NCI-H1930 (cell line): ENCODE measurements at places on chromosomes 2 and 18.

GRCh38 chr2:127092306-127092705 is 14.6 kb downstream of the BIN1 start:
- no peak for DNase-seq

GRCh38 chr18:70228536-70228935 is 23.0 kb upstream of the RTTN start:
- DNase-seq = no peak

GRCh38 chr2:161402297-161402696 is 13.8 kb upstream of the TBR1 start:
- no peak for DNase-seq

DNA sequence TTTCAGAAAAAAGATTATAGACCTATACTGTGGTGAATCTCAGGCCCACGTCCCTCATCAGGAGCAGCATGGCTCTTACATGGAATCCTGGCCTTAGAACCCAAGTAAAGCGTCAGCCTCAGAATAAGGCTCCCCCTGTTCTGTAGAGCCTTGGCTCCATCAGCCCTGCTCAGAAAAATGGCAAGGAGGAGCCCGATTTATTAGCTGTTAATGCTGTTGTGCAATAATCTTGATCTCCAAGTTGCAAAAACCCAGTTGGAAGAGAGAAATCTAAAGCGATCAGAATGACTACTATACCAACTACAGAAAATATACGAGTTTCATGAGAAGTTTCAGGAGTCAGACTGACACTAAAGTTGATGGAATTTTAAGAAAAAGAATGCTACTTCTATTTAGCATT is 35.6 kb upstream of the CTAGE1 start:
- DNase-seq = no peak

DNA sequence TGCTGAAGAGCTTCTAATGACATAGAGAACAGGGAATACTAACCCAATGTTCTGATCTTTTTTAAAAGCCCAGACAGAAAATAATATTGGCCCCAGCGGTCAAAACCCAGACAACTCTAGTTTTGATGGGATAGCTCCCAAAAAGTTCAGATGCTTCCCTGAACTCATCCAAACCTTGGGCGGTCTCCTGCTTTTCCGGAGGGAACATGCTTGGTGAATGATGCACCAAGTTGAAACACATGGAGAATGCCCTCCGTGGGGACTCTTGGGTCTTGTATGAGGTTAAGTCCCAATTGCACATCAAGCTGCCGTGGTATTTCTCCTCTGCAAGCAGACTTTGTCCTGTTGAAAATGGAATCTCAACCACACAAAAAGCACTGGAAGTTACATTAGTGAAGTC is 120.7 kb upstream of the CTAGE1 start:
- DNase-seq = no peak

- DNase-seq = peak; percentile 27
These were observed 191.0 kb downstream of the GRB14 start for GRCh38 chr2:164430166-164430783.

DNA sequence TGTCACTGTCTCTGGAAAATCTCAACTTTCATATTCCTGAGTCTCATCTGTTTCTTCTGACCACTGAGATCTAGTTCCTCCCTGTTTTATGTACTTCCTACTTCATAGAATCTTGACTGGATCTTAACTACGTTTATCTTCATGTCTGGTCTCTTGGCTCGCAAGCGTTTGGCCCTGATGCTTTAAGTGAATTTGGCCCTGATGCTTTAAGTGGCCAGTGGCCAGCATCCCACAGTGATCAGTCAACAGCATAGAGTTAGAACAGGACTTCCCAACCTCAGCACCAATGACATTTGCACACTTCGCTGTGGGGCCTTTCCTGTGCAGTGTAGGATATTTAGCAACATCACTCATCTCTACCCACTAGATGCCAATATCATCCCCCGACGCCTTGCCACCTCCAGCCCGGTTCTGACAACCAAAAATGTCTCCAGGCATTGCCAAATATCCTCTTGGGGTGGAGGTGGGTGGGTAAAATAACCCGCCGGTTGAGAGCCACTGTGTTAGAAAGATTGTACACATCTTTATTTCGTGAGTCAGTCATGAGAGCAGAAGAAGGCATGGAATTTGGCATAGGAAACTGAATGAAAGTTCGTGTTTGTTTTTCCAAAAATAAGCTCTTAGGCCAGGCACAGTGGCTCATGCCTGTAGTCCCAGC is 12.2 kb downstream of the TM4SF20 start:
- DNase-seq = no peak

- no peak for DNase-seq
These were observed 1736.9 kb upstream of the CELF4 start for GRCh38 chr18:39302481-39302880.

DNA sequence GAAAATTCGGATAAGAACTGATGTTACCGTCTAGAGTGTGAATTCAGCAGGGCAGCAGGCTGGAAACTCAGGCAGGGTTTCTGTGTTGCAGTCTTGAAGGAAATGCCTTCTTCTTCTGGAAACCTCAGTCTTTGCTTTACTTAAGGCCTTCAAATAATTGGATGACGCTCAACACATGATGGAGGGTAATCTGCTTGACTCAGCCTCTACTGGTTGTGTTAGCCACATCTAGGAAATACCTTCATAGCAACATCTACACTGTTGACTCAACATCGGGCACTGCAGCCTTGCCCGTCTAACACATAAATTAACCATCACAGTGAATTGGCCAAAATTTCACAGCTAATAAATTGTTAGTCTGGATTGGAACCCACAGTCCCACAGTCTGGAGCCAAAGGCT is 37.2 kb downstream of the YPEL5 start:
- DNase-seq = no peak

GRCh38 chr2:2260696-2261268 is 70.3 kb downstream of the MYT1L start:
- no peak for DNase-seq

DNA sequence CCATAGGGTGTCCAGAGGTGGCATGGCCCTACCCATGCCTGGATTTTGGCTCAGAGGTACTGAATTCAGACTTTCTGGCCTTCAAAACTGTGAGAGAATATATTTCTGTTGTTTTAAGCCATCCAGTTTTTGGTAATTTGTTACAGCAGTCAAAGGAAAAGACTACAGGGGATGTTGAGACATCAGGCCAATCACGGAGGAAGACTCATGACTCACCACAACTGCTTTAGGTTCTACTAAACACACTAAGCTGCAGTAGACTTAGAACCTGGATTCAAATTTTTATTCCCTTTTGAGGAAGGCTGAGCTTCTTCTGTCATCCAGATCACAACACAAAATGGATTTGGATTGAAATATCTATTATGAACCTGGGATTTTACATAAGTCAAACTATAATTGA is 12.0 kb upstream of the C2orf66 start:
- DNase-seq = no peak

DNA sequence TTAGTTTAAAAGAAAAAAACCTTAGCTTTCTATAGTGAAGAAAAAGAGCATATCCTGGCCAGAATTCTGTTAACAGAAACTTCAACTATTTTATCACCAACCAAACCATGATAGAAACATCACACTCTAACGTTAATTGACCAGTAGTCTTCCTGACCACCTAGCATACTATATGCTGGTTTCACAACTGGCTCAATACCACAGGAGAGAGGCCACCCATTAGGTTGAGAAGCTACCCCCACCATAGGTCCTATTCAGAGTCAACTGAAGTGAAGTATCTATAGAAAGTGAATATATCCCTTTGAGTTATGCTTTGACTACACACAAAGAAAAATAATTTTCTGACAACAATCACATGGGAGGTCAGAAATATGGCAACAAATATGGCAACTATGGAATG is 85.2 kb upstream of the STK17B start:
- no peak for DNase-seq

GRCh38 chr2:207546822-207547221 is 17.1 kb downstream of the CREB1 start:
- no peak for DNase-seq

GRCh38 chr18:70627182-70627802 is 338.4 kb downstream of the SOCS6 start:
- DNase-seq = peak; percentile 4

DNA sequence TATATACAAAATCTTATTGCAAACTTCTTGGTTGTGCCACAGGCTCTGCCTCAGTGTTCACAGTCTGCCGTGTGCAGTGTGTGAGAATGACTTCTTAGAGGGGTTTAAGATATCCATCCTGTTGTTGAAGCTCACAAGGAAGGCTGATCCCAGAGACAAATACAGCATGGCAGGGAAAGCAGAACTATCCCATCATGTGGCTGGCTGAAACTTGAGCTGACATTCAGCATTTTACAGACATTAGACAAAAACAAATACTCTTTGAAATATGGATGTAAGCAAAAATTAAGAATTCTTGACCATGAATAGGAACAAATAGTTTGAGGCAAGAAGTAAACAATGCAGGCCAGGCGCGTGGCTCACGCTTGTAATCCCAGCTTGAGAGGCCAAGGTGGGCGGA is 12.9 kb upstream of the PUM2 start:
- no peak for DNase-seq

DNA sequence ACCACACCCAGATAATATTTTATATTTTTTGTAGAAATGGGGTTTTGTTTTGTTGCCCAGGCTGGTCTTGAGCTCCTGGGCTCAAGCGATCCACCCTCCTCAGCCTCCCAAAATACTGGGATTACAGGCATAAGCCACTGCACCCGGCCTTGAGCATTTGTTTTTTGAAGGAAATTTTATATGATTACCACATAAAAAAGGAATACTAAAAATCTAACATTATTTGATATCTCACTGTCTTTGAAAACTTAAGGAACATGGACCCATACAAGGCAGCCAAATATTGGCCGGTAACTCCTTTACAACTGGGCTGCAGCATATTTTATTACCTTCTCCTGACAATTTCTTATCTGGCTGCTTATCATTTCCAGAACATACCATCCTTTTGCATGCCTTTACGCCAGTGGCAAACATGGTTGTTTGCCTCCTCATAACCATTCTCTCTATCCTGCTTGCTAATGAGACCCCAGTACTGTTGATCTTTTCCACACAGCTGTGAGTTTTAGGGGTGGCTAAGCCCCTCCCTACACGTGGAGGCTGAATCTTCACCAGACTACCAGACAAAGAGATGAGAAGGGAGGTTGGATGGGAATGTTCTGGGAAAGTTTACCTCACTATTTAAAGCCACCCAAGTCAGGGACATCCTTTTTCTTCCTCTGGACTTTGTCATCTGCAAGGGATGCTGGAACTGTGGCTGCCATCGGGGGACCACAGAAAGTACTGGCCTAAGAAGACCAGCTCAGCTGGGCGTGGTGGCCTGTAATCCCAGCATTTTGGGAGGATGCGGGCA is 157.5 kb downstream of the TGIF1 start:
- no peak for DNase-seq

DNA sequence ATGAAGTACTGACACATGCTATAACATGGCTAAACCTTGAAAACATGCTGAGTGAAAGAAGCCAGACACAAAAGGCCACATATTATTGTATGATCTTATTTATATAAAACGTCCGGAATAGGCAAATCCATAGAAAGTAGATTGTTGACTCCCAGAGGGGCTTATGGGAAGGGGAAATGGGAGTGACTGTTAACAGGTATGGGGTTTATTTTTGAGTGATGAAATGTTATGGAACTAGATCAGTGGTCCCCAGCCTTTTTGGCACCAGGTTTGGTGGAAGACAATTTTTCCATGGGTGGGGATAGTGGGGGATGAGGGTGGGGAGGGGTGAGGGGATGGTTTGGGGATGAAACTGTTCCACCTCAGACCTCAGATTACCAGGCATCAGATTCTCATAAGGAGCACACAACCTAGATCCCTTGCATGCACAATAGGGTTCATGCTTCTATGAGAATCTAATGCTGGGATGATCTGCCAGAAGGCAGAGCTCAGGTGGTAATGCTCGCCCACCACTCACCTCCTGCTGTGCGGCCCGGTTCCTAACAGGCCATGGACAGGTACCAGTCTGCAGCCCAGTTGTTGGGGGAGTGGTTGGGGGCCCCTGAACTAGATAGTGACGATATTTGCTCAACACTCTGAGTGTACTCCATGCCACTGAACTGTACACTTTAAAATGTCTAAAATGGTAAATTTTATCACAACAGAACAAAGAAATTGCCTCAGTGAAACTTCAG is 59.1 kb downstream of the EFEMP1 start:
- no peak for DNase-seq

DNA sequence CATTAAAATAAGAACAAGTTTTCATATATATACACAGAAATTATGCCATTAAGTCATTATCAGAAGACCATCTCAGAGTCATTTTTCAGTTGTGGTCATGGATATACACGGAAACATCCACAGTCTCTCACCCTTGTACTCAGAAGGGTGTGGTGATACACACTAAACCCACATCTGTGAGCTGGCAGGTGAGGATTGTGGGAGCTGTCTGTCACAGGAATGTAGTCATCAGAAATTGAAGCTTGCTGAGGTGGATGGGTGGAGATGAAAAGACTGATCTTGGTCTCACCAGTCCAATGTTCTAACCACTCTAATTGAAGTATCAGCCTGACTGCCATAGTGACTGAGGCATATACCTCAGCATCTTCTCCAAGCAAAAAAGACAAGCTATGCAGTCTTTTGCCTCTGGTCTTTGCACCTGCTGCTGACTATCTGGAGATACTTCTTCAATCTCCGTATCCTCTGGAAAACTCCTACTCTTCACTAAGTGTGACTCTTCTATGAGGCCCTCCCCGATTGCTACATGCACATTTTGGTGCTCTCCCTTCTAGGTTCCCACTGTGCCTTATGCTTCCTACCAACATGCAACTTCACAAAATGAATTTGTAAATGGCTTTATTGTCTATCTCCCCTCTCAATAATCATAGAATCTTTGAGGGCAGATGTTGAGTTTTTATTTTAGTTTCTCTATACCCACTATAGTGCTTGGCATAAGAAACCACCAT is 232.8 kb downstream of the DYM start:
- DNase-seq = no peak

DNA sequence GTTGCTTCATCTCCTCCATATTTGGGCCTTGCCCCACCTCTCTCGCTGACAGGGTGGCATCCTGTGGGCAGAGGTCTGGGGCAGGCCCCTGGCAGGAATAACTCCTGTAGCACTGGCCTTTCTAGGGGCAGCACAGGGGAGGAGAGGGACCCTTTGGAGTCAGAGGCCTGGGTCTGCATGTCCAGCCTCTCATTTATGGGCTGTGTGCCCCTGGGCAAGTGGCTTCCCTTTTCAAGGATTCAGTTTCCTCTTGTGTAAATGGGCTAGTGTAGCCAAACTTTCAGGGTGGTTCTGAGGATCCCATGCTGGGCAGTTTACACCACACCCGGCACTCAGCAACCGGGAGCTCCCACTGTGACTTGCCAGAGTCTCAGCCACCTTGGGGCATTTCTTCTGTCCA is 23.4 kb downstream of the ADRA2B start:
- DNase-seq = no peak

- DNase-seq = no peak
These were observed 65.2 kb downstream of the PLCL1 start for GRCh38 chr2:197869501-197870111.

- DNase-seq = no peak
These were observed 529.2 kb upstream of the ID2 start for GRCh38 chr2:8152392-8153257.

GRCh38 chr2:219483451-219484342 is 15.0 kb upstream of the GMPPA start:
- no peak for DNase-seq
